Inflammatory macrophage (primary cell): ENCODE measurements at places on chromosomes 1 and 21.
A peak's percentile ranks its signal among the peaks of the same experiment; 100 is the strongest.

GRCh38 chr1:86582161-86582560 lies 35.3 kb downstream of the CLCA4 start:
- no peak for DNase-seq

- no peak for DNase-seq
These were observed 1188.6 kb downstream of the MRPL39 start for GRCh38 chr21:24418671-24419070.

- DNase-seq: peak; percentile 61
These were observed 664 bp downstream of the FAM89A start for GRCh38 chr1:231039161-231040018.

DNA sequence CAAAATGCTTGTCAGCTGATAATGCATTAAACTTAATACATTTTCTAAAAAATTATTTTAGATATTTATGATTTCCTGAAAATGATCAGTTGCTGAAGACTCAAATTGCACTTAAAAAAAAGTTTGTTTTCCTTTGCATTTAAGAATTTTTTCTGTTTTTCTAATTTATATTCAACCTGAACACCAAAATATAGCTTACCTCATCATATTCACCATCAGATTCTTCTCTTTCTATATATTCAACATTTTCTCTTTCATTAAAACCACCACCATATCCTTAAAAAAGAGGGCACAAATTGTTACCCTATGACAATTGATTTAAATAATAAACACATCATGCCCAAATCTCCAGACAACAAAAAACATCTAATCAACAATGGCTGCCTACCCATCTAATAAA lies 8.6 kb downstream of the ZRANB2 start:
- DNase-seq: no peak

GRCh38 chr1:185566995-185567394 lies 167.2 kb upstream of the HMCN1 start:
- DNase-seq: peak; percentile 33

- DNase-seq: no peak
These were observed 64.2 kb downstream of the SLC45A1 start for GRCh38 chr1:8382051-8382505.

DNA sequence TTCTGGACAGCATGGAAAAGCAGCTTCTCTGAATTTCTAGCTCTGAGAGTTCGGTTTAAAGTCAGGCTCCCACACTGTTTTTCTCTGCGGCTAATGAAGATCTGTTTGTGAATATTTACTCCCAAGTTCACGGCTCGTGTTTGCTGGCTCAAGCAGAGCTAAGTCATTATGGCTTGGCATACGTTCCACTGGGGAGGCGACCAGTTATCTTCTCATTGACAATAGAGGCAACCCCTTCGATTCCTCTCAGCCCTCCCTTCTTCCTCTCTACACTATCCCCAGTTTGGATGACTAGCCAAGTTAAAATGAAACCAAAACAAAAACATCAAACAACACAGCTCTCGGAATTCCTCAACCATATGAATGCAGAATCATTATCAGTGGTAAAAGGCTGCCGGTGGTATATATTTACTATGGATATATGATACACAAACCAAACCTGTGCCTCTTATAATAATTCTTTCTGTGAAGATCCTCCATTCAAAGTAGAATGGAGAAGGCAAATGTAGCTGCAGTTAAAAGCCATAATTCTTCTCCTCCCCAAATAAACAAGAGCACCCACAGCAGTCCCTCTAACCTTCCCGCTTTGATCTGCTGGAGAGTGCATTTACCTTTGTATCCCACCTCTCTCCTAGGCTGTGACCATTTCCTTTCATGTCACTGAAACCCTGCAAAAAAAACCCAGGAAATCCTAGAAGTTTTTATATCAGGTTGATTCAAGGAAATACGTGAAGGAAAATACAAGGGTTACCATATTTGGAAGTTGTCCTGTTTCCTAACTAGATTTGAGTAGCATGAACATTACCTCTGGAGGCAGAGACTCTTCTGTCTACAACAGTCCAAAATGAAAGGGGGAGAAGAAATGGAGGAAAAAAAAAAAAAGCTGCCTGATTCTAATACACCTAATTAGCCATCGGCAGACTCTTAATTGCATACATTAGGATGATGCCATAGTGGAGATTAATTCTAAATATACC lies 108.3 kb upstream of the USH2A start:
- DNase-seq: no peak

GRCh38 chr1:201748335-201748734 lies 80.6 kb upstream of the IPO9 start:
- no peak for DNase-seq

DNA sequence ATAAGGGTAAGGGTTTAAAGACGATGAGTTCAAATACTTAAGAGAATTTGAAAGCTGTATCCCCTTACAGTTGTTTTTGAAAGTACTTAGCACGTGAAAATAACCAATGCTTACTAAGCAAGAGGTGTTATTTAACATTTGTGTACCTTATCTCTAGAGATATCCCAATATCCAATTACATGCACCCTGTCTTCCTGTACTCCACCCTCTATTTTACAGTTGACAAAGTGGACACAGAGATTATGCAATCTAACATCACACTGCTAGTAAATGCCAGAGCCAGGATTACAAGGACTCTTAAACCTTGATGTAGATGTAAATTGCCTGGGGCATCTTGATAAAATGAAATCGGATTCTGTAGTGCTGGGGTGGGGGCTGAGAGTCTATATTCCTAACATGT lies 72.0 kb downstream of the GDAP2 start:
- DNase-seq: no peak

GRCh38 chr1:150008699-150009098 lies 1.8 kb downstream of the OTUD7B start:
- no peak for DNase-seq

DNA sequence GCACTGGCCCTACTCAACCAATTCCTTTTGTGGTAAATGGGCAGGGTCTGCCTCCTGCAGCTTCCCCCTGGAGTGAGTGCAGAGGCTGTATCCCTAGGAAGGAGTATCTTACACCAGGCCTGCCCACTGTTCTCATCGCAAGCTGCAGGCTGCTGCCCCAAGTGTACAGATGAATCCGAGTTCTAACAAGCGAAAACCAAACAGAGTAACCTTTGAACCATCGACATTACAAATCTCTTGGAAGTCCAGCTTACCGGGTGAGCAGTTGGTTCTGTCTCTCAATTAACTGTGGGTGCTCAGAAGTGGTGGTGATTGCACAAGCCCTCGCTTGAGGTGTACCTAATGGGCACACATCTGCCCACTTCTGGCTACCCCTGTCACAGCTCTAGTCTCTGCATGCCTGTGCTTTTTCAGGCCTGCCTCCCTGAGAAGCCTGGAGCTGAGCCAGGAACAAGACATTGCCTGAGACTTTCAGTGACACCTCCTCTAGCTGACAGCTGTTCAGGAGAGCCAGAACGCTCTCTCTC lies 22.7 kb downstream of the INAVA start:
- no peak for DNase-seq

GRCh38 chr1:204077979-204078696 lies 5.2 kb downstream of the SOX13 start:
- DNase-seq: no peak

DNA sequence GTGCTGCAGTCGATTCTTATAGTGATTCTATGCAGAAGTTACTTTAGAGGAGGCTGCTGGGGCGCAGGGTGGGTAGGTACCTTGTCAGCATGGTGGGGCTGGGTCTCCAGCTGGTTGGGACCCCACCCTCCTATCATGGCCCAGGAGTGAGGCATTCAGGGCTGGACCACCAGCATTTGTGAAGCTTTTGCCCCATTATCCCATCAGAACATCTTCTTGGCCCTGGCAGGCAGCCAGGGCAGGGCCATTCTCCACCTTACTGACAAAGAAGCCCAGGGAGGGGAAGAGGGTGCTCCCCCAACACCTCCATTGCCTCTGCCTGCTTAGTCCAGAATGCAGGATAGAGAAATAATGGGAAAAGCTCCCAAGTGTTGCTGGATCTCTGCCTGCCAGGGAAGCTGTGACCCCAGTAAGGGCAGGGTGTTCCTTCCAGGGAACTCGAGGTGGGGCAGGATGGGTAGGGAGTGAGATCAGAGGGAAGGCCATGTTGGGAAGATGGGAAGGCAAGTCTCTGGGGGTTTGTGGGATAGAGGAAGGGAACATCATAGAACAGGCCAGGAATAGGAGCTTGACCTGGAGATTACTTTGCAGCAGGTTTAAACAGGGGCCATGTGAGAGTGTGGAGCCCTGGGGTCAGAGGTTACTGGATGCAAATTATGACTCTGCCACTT lies 16.2 kb upstream of the SLC2A1 start:
- no peak for DNase-seq

DNA sequence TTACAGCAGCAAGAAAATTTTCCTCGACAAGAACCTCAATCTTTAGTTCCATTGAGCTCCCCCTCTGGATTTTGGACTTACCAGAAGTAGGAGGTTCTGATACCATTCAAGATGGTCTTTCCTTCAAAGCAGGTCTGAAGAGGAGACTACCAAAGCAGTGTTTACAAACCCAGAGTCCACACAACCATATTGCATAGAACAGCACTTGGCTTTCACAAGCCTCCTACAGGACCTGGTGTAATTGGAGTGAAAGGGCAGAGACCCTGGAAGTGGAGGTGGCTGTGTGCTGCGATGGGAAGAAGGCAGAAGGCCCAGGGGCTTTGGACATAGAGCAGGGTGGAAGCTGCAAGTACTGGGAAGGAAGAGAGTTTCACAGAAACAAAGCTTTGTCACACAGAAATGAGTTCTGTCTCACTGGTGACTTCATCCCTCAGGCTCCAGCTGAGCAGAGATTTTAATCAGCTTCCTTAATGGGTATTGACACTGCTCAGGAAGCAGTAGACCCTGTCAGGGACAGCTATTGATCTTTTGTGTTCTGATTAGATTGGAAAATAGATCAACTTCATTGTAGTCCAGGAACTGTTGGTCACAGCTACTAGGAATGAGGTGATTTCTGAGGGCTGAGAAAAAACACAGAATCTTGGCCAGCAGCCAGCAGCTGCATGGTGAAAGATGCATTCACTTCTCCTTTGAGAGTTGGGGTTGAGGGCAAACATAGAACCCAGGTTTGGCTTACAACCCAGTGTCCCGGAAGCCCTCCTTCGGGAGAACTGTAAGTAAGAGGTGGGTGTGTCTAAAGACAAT lies 124.0 kb downstream of the SYT2 start:
- peak; percentile 62 for DNase-seq

DNA sequence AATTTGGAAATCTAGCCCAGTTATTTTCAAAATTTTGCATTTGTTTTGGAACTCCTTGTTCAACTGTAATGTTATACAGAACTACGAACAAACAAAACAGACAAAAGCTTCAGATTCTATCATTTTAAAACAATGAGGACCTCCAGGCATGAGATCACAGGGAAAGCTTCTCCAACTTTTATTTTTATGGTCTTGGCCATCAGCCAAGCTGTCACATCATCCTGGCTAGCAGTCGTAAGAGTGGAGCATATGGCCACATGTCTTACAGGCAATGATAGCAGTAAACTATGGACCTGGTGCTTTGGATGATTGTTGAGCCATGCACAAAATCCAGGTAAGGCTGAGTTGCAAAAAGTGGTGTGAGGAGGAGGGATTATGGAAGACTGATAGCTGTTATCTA lies 299.6 kb downstream of the LMX1A start:
- DNase-seq: no peak

GRCh38 chr1:226867461-226868054 lies 2.9 kb upstream of the PSEN2 start:
- no peak for DNase-seq

DNA sequence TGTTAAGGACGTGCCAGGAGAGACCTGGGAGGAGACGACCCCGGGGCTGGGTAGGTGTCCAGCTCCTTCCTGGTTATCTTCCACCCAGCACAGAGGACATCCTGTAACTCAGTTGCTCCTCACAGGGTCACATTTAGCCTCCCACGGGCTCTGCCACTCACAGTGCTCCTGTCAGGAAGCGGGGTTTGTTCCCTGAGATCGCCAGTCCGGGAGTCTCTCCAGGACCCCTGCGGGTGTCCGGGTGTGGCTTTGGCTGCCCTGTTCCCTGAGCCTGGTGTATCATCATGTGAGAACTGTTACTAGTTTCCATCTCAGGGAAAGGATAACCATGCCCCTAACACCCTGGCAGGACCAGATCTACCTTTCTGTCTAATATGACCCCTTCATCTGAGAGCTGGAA lies 158.2 kb upstream of the RUNX1 start:
- no peak for DNase-seq

- no peak for DNase-seq
These were observed 64.7 kb downstream of the S1PR1 start for GRCh38 chr1:101301446-101302057.

DNA sequence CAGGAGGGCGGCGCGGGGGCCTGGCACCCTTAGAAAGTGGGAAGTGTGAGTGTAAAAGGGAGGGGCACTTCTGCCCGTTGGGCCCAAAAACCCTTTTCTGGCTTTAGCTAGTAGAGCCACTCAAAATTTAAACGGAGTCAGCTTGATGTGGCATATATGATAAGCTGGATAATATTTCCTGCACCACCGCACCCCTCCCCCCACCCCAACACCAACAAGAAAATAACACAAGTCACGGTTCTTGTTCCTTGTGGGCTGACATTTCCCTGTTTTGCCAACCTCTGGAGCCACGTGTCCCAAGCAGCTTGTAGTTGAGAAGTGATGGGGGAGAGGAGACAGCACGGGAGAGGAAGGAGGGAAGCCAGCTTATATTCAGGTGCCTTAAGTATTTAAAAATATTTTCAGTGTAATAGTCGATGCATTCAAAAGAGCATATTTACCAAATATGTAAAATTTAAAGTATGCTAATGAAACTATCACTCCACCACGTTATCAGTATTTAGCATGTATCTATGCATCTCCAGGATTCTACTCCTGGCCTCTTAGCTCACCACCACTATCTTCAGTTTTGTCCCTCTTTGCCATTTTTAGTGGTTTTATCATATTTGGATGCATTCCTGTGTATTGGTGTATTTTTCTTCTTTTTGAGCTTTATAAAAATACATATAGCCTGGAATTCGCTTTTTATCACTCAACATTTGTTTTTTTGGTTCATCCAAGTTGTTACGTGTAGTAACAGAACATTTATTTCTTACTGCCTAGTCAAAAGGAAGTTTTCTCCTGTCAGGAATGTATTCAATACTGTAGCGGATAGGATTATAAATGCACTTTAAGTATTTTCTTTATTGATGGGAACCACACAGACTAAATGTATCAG lies 773 bp upstream of the DDX59 start:
- peak; percentile 81 for DNase-seq

- DNase-seq: no peak
These were observed 128.8 kb downstream of the PDE4B start for GRCh38 chr1:65921446-65921845.

- peak; percentile 73 for DNase-seq
These were observed 5.7 kb upstream of the PLPP3 start for GRCh38 chr1:56584910-56585528.
